ENCODE measurements at places on chromosomes 11 and 22.
A peak's percentile ranks its signal among the peaks of the same experiment; 100 is the strongest.

GRCh38 chr11:65719871-65720210, 757 bp downstream of the RNASEH2C start:
- DNase-seq, result no peak

GRCh38 chr11:83684071-83684470, 397.9 kb upstream of the CCDC90B start:
- DNase-seq, result no peak

GRCh38 chr22:48744283-48744641, 1083.4 kb downstream of the BRD1 start:
- no peak for DNase-seq

- no peak for DNase-seq
Measured at GRCh38 chr22:27311698-27312550, 489.6 kb downstream of the MN1 start.

GRCh38 chr22:50621356-50621880, 6.5 kb downstream of the ARSA start:
- DNase-seq, result peak; percentile 86

- no peak for DNase-seq
Measured at GRCh38 chr11:73157101-73158010, 15.2 kb upstream of the FCHSD2 start.

DNA sequence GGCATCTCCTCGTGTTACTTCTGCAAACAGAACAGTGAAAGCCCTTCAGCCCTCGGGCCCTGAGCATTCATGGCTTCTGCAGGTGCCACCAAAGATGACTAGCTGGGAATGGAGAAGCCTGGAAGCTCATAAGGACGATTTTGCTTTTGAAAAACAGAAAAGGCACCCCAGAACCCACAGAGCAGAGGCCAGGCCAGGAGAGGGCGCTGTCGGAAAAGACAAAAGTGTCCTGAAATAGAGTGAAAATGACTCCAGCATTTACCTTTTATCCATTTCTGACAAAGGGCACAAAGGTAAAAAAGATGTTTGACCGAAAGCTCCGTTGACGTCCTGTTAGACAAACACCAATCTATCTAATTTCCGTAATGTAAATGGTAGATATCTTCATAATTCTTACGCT, 37.6 kb downstream of the ZNF195 start:
- peak; percentile 43 for DNase-seq

- DNase-seq, result no peak
Measured at GRCh38 chr11:77052518-77052917, 14.3 kb upstream of the CAPN5 start.

- no peak for DNase-seq
Measured at GRCh38 chr11:20865161-20865560, 195.8 kb downstream of the NELL1 start.

GRCh38 chr11:57680552-57680874, 12.6 kb downstream of the ZDHHC5 start:
- peak; percentile 33 for DNase-seq

- no peak for DNase-seq
Measured at GRCh38 chr11:132114185-132114584, 743.8 kb downstream of the NTM start.

DNA sequence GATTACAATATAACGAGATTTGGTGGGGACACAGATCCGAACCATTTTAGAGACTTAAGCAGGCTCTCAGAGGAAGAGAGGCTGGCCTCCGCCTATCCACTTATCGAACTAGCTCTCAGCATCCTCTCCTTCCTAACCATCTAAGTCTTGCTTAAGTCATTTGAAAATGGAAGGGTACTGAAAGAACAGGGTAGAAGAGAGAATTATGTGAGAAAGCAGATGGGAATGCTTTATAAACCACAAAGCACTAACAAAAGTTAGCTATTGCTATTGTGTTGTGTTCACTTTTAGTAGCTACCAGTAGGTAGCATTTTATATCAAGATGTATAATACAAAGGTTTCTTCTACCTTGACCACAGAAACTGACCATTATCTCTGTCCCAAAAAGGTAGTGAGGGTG, 153.4 kb upstream of the CADM1 start:
- DNase-seq, result no peak

- DNase-seq, result no peak
Measured at GRCh38 chr22:25488244-25489020, 76.0 kb upstream of the GRK3 start.

DNA sequence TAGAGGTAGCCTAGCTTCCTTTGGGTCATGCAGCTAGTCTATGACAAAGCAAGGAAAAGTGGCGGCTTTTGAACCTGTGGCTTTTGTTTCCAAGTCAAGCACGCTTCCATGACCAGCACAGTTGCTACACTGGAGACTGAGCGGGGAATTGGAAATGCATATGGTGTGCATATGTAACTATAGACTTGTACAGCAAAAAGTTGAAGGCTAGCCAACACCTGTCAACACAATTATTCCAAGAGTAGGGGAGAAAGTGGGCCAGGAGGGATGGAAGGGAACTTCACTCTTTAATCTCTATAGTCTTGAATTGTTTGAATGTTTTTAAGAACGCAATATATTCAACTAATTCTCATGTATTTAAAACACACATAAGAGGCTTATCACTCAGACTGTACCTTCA, 218.5 kb upstream of the CADM1 start:
- DNase-seq, result no peak

GRCh38 chr11:33000181-33000580, 15.5 kb upstream of the DEPDC7 start:
- no peak for DNase-seq
